ENCODE measurements at places on chromosomes 2 and 18.

DNA sequence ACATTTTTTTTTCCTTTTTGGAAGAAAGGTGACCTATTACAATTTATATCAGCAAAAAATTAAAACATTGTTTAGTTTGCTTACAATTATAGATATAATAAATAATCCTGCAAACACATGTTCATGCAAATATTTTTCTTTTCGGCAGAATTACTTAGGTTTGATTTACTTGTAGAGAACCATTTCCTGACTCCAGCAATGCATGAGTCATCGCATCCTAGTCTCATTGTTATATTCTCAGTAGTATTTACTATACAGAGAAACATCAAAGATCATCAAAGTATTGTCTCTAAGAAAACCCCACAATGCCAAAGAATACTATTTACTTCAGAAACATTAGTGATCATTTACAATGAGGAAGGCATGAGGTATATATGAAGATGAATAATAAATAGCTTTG lies 40.4 kb upstream of the MTIF2 start:
- DNase-seq: no peak

- DNase-seq: no peak
Observed at GRCh38 chr2:108133457-108133856, 106.3 kb upstream of the SULT1C3 start.

DNA sequence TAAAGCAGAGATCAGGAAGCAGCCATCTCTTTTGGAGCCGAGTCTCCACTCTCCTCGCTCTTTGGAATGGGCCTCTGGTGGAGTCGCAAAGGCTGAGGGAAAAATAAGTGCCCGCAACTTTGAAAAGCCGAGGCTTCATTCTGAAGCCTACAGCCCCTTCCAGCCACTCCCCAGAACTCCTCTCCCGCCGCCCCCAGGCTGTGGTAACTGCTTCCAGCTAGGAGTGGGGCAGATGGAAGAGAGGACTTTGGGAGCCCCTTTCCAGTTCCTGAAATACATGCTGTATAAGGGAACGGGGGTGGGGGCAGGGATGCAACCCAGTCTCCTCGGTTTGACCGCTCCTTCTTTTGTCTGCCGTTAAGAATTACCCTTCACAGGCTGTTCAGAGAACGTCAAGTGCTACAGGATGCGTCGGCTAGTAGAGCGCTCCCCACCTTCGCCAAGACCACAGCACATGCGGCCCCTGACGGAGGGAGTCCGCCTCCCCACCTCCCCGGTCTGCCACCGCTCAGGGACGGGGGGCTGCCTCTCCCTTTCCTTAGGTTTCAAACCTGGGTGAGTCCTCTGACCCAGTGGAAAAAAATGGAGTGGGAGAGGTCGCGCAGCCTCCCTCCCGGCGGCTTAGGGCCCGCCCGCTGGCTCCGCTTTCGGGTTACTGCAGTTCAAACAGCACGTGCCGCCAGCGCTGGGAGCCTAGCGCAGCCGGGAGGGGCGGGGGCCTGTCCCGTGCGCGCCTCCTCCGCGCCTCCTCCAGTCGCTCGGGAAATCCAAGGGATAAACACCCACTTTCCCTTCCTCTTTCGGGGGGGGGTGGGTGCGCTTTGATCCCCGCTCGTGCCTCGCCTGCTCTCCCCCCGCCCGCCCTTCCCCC lies 4.9 kb downstream of the CYP26B1 start:
- DNase-seq: no peak

GRCh38 chr2:100936070-100936741 lies 65.9 kb upstream of the RPL31 start:
- DNase-seq: no peak

DNA sequence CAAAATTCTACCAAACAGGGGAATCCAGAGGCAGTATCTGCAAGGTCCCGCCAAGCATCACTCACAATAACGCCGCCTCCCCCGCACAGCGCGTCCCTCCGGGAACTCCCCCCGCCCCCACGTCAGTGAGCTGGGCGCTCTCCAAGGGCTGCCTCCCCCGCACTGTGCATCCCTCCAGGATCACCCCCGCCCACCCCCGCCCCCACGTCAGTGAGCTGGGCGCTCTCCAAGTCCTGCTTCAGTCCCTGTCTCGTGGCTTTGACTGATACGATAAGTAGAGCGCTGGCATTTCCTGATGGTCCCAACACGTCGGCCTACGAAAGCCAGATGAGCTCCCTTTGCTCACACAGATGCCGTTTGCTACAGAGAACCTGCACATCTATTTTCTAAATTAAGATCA lies 130.7 kb upstream of the TPO start:
- DNase-seq: no peak

DNA sequence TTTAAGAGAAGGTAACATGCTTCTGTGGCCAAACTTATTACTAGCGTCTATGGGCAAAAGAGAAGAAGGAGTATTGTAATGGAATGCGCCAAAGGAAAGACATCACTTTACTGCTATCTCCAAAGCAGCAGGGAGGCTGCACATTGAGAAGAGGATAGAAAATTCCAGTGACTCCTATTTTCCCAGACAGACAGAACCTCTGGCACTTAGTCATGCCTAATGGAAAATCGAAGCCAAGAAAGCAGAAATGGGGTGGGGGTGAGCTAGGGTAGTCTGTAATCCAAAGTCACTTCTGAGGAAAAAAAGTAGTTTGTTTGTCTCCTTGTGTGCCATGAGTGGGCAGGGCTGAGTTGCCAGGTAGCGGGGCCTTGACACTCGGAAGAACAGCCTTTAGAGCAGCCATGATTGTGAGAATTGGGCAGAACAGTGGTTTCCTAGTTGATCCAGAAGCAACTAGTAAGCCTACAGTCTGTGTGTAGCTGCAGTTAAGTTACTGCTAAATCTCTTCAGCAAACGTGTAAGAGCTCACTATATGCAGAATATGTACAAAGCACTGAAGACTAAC lies 79.4 kb upstream of the FOSL2 start:
- no peak for DNase-seq

DNA sequence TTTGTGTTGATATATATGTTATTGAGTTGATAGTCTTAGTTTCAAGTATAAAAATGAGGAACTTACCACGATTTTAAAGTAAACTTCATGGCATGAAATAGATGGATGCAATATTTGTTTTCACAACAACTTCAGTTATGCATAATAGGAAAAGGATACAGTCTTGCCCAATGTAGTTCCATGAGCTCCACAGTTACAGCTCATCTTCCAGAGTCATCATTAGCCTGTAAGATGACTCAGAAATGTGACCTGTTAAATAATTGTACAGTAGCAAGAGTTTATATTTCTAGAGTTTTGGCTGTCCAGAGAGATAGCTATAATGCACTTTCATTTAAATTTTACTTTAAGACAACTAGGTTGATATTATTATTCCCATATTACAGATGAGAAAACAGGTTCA lies 80.9 kb upstream of the ARHGAP28 start:
- DNase-seq: no peak

DNA sequence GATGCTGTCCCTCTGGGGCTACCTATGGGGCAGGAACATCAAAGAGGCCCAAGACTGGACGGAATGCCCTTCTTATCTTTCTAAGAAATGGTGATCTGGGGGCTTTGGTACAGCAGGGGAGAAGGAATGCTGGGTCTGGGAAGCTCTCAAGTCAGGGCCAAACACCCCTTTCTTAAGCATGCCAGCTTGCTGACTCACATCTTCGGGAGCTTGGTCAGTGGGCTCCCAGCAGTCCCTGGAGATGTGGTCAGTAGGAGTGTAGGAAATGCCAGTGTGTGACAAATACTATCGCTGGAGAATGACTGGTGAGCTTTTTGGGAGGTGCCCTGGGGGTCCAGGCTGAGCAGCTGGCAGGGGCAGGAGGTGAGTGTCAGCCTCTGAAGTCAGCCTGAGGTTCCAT lies 105.0 kb upstream of the CDC42EP3 start:
- DNase-seq: no peak

DNA sequence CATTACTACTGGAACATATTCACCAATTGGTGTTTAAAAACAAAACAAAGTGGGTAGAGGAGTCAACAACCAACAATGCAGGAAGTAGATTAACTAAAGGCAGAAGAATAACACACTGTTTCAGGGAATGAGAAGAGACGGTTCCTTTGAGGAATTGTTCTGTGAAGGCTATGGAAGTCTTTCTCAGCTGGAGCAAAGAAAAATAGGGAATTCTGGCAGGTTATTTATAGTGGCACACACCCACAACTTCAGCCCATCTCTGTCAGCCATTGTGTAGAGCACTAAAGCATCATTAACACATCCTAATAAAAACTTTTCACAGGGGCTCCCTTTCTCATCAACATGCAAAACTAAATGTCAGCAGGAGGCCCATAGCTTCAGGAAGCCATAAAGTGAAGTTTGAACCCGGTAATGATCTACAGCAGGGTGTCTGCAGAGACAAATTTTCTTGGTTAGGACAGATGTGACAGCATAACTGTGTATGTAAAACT lies 113.6 kb downstream of the CDH2 start:
- DNase-seq: no peak

- DNase-seq: no peak
Observed at GRCh38 chr2:239598732-239599090, 197.9 kb upstream of the HDAC4 start.

GRCh38 chr2:2890246-2890645 lies 487.4 kb downstream of the EIPR1 start:
- DNase-seq: no peak

GRCh38 chr2:149329489-149330126 lies 779 bp upstream of the LYPD6 start:
- DNase-seq: peak; percentile 27

- no peak for DNase-seq
Observed at GRCh38 chr2:42967959-42968674, 175.7 kb upstream of the HAAO start.

DNA sequence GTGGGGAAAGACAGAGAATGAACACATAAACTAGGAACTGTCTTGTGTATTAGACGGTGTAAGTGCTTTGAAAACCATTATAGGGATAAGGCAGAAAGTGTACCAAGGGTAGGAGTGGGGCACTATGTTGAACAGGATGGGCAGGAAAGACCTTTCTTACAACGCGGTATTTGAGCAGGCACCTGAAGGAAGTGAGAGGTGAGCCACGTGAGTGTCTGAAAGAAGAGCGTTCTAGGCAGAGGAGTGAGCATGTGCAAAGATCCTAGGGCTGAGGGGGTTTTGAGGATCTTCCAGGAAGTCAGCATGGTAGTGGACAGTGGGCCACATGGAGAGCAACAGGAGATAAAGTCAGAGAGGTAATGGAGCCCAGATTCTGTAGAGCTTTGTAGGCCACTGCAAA lies 65.2 kb downstream of the SRD5A2 start:
- no peak for DNase-seq

DNA sequence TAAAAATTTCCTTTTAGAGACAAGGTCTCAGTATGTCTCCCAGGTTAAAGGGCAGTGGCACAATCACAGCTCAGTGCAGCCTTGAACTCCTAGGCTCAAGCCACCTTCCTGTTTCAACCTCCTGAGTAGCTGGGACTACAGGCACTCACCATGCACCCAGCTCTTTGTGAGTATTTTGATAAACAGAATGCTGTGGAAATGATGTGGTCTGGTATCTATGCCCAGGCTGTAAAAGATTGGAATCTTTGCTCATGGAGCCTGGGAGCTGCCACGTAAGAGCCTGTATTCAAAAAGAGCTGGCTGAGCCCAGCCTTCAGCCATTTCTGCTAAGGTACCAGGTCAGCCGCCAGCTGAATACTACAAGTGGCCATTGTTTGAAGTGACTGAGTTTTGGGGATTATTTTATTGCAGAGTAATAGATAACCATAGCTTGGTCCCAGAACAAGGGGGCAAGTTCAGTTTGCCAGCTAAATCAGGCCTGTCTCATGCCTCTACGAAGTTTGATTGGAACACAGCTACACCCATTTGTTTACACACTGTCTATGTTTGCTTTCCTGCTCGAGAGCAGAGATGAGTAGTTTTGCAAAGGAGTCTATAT lies 21.3 kb upstream of the ARL5A start:
- no peak for DNase-seq

DNA sequence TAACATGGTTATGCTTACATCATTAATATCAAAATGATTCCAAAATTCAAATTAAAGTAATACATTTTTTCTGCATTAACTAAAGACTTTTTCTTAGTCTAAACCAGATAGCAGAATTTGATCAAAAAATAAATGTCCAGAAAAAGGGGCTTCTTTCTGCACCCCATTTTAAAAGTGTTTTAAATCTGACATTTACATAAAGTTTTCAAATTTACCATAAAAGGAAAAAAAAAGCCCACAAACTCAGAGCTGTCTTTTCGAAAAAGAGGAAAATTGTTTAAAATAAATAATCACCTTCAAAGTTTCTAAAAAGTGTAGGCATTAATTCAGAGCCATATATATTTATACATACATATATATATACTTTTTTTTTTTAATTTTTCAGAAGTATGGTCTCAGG lies 1.5 kb downstream of the FASTKD1 start:
- DNase-seq: no peak

- no peak for DNase-seq
Observed at GRCh38 chr2:239767021-239767905, 257.9 kb downstream of the NDUFA10 start.

DNA sequence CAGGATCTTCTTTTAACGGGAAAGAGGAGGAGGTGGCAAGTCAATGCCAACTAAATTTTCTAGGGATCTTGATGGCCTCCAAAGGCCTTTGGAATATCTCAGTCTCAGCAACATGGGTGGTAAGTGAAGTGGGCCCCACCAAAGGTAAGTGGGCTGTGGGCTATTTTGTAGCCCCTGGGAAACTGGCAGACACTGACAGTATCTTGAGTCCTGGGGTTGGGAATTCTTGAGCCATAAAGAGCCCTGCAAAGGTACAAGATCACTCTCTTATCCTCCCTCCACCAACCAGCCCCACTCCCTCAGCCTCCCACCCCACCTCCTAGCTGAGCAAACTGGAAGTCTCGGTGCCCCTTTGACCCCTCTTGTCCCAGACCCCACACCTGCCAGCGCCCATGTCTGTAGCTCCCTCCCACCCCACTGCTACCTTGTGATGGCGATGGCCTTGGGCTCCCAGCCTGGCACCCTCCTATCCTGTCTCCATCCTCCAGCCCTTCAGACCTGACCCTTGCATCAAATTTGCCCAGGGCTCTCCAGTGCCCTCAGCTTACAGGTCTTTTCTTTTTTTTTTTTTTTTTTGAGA lies 8.5 kb downstream of the ATP6V1B1 start:
- DNase-seq: peak; percentile 4

GRCh38 chr2:219918944-219919343 lies 291.5 kb downstream of the SLC4A3 start:
- DNase-seq: no peak

DNA sequence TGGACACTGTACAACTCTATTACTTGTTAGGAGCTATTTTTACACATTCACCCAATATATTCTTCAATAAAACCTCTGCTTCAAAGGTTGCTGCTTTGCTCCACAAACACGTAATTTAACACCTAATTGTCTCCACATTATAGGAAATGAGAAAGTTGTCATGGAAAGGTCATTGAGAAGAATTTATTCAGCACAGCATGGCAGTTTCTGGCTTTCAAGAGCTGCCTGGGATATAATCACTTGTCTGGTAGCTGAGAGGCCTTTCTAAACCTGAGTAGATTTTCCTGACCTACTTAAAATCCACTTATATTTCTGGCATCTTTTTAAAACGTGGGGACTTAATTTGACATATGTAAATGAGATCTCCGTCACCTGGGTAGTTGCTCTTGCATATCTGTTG lies 216.1 kb downstream of the ZNF804A start:
- no peak for DNase-seq

GRCh38 chr2:160174322-160174721 lies 25.8 kb downstream of the ITGB6 start:
- DNase-seq: no peak

GRCh38 chr2:67656875-67657274 lies 259.7 kb downstream of the ETAA1 start:
- no peak for DNase-seq

GRCh38 chr2:53096351-53096750 lies 671.3 kb upstream of the CHAC2 start:
- no peak for DNase-seq

GRCh38 chr2:161146996-161147395 lies 13.2 kb upstream of the TANK start:
- DNase-seq: no peak

All from activated naive CD8-positive, alpha-beta T cell treated with anti-CD3 and anti-CD28 coated beads, Interleukin-2, amount 10 ng/mL, durations not matched to agents 7 days and 5 days (primary cell).